Inflammatory macrophage treated with lipopolysaccharide for 4 hours (primary cell): ENCODE measurements at places on chromosomes 5 and 9.

GRCh38 chr5:36681711-36682110 lies 75.3 kb downstream of the SLC1A3 start:
- peak; percentile 76 for DNase-seq

DNA sequence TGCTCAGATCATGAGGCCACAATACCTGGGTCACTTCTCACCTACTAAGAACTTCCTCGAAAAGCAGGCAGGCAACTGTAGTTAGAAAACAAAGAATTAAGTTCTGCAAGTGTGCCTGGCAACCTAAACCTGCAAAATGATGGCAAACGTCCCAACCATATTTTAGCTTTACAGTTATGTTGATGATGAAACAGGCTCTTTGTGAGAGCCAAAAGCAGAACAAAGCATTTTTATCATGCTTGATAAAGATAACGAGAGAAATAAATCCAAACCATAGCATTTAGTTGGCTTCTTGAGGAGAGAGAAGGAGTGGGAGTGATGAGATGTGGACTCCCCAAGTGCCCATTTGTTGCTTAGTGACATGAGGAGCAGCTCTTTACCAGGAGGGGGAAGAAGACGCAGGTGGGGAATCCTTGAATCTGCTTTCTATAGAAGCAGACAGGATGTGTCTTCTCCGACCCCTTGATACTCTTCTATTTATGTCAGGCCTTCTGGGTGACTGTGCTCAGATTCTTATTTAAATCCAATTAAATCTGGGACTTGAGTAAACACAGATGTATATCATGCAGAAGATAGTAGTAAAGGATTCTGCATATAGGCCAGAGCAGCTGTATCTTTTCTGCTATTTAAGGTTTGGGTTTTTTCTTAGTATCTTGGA lies 221.2 kb downstream of the TMEM167A start:
- DNase-seq: no peak

- DNase-seq: no peak
Measured at GRCh38 chr9:113556877-113557593, 93.5 kb downstream of the RGS3 start.

- DNase-seq: no peak
Measured at GRCh38 chr5:32506201-32506661, 61.7 kb upstream of the ZFR start.

GRCh38 chr5:160152901-160153300 lies 33.7 kb upstream of the PWWP2A start:
- no peak for DNase-seq

DNA sequence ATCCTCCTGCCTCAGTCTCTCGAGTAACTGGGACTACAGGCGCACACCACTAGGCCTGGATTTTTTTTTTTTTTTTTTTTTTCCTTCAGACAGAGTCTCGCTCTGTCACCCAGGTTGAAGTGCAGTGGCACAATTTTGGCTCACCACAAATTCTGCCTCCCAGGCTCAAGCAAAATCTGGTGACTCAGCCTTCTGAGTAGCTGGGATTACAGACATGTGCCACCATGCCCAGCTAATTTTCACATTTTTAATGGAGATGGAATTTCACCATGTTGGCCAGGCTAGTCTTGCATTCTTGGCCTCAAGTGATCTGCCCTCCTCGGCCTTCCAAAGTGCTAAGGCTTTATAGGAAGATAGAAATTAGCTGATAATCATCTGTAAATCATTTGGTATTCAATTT lies 43.9 kb downstream of the NSA2 start:
- no peak for DNase-seq

- no peak for DNase-seq
Measured at GRCh38 chr5:111596705-111597104, 84.4 kb upstream of the STARD4 start.

- DNase-seq: no peak
Measured at GRCh38 chr5:153222936-153223335, 267.5 kb upstream of the GRIA1 start.

- no peak for DNase-seq
Measured at GRCh38 chr5:153256-153655, 38.0 kb upstream of the LRRC14B start.

- DNase-seq: no peak
Measured at GRCh38 chr5:37739817-37740261, 100.0 kb downstream of the GDNF start.

DNA sequence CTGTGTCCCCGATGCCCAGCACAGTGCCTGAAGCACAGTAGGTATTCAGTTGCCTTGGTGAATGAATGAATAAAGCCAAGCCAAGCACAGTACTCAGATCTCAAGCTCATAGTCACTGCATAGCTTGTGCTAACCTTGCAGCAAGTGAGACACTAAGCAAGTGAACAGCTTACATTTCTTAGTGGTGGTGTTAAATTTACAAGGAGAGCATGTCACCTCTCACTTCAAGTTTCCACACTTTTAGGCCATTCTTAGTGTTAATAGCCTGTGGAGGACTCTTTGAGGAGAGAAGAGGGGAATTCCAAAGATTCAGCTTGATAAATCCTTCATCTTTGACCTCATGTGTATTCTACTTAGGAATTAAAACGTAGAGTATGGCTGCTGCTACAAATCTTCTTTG lies 104.7 kb downstream of the C9orf152 start:
- DNase-seq: no peak

GRCh38 chr5:126499278-126499677 lies 76.1 kb downstream of the GRAMD2B start:
- DNase-seq: no peak

DNA sequence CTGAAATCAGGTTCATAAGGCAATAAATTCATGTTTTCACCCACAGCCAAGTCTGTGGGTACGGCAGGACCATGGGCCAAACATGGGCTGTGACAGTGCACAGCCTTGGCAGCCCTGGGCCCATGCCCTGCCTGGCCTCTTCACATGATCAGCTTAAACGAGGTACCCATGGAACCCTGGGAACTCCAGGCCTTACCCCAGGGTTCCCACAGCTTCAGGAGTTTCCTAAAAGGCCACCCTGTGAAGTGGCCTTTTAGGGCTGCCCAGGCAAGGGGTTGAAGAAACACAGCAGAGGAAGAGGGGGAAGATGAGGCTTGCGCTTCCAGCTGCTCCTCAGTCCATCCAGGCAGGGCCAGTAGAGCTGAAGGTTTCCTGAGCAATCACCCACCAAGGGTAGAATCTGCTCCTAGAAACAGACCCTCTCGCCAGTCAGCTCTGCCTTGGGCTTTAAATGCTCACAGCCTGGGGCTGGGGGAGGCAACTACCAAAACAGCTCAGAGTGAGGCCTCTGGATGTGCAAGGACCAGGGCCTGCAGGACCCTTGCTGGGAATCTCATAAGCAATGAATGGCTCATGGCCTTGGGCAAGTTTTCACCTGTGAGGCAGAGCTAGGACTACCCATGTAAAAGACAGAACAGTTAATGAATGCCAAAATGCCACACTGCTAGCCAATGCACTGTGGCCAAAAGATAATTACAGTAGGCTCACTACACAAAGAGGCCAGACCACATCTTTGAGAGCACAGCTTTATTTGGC lies 79.3 kb upstream of the LRRTM2 start:
- no peak for DNase-seq

GRCh38 chr9:97568461-97569275 lies 64.5 kb downstream of the TSTD2 start:
- DNase-seq: no peak

- DNase-seq: no peak
Measured at GRCh38 chr5:123164054-123164453, 75.0 kb downstream of the PRDM6 start.

DNA sequence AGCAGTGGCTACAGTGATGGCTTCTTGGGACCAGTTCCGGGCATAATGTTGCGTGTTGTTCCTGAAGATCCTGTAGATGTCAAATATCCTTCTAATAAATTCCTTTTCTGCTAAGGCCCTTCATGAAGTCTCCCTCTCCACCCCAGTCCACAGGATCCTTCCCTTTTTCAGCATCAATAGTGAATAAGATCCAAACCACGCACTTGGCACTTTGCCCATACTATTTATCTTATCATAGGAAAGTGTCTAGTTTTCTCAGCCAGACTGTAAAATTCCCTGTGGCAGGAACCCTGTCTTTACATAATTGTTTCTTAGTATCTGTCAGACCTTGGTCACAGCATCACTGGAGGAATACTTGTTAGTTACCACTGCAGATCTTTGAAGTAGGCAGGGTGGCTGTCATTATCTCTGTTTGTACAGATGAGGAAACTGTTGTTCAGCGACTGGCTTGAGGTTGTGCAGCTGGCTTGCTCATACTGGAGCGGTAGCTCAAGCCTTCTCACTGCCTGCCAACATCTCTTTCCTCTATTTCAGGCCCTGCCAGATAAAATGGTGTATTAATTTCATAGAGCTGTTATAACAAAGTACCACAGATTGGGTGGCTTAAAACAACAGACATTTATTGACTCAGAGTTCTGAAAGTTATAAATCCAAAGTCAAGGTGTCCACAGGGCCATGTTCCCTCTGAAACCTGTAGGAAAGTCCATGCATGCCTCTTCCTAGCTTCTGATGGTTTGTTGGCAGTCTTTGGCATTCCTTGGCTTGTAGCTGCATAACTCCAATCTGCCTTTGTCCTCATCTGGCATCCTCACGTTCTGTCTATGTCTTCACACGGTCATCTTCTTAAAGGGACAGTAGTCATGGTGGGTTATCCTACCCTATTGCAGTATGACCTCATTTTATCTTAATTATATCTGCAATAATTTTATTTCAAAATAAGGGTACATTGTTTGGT lies 33.5 kb upstream of the APC start:
- peak; percentile 10 for DNase-seq

DNA sequence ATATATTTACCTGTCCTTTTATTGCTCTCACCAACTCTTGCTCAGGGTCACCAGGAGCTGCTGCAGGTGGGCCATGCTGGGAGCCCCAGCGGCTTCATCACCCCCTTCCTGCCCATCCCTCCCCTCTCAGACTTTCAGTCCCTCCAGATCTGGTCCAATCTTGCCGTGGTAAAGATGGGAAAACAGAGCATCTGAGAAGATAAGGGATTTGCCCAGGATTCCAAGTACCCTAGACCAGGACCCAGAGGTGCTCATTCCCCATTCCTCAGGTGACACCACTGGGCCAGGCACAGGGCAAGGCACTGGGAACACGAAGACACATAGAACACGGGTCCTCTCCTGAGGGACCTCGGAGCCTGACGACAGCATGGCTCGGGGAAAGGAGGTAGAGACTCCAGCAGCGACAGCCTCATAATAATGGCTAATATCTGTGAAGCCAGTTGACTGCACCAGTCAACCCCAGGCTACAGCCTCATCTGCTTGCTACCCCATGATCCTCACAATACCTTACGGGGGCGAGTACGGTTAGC lies 18.0 kb downstream of the TMOD1 start:
- no peak for DNase-seq

DNA sequence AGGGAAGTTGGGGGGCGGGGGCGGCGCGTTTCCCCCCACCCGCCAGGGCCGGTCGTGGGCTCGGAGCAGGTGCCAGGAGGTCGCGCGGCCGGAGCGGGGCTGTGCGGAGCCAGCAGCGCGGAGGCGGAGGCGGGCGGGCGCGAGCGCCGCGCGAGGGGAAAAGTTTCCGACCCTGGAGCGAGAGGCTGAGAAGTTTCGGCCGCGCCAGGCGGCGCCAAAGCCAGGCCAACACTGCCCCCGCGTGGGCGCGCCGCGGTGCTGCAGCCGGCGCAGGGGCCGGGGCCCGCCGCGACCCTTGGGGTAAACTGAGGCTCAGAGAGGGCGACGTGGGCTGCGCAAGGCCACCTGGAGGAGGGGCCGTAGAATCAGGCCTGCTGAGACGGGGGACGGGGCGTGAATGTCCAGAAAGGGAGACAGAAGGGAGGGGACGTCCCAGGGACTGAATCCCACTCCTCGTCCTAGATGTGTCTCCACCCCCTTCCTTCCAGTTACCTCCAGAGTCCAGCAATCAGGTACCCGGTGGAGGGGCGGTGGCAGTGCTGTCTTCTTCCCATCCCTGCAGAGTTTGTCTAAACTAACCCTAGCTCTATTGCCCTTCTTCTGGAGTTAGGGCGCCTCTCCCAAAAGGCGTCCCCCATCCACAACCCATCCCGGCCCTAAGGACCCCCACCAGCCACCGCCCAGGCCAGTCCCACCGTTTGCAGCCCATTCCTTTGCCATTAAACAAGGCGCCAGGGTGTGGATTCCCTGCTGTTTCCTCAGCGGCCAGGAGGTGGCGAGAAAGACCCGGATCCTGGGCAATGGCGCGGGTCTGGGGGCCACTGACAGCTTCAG lies 10.2 kb downstream of the C9orf50 start:
- peak; percentile 56 for DNase-seq

DNA sequence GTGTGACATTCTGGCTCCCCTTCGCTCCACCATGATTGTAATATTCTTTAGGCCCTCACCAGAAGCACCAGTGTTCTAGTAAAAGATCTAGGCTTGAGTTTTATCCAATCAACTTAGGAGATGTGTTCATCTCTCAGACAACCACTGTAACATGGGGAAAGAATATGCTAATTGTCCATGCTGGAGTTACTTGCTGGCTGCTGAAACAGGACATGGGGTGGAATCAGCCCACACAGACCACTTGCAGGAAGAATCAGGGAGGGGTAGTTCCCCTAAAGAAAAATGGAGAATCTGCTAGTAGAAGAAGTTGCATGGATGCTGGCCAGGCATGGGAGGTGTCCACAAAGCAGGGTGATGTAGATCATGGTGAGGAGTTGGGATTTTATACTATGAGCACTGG lies 86.2 kb downstream of the FEM1C start:
- DNase-seq: peak; percentile 80

DNA sequence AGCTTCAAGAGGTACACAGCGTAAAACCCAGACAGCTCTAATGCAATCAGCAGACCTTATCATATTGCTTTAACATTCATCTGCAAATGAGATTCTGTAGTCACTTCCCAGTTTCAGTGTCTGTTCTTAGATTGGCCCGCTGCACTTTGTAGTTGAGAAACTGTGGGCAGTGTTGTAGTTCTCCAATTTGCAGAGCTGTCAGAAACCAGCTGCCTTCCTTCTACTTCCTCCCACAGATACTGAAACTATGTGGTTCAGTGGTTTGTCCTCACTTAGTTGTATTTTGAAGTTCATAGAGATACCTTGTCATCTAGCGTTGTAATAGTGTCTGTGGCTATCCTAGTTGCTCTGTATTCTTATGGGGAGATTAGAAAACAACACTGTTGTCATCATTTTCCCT lies 39.6 kb upstream of the TRIM36 start:
- peak; percentile 95 for DNase-seq

- DNase-seq: no peak
Measured at GRCh38 chr5:167770461-167770860, 521.0 kb upstream of the WWC1 start.

DNA sequence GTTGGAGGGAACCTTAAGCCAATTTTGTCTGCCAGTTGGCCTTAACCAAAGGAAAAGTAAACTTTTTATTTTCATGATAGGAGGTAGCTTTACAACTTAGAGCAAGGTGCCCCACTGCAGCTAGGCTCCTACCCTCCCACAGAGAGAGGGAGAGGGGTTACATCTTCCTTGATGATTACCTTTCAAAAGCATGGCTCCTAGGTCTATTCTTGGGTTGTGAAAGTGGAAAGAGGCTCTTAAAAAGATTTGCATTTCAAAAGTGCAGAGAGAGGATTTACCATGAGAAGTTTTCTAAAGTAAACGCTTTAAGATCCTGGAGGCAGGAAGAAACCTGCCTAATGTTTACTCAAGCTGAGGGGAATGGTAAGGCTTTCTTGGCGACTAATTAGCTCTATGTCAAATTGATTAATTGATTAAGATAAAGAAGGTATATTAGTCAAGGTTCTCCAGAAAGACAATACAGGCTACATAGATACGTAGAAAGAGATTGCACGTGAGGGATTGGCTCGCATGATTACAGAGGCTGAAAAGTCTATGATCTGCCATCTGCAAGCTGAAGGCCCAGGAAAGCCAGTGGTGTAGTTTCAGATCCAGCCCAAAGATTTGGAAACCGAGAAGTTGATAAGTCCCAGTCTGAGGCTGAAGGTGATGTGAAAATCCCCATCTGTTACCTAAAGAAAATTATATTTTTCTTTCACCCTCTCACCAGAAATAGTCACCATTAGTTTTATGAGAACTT lies 333.8 kb upstream of the CTNND2 start:
- no peak for DNase-seq
